ENCODE measurements at places on chromosomes 7 and 10. TPM values are rescaled to one million over a fixed set of nuclear protein-coding genes. Genes with fewer than 3 reads are reported as not detected.

MINDY3 gene
- total RNA-seq: 22.5 TPM

GRCh38 chr7:50092579-50093491 is at the start of gene ZPBP:
Gene ZPBP, minus strand, starts transcription at chr7:50093246. Its CDS starts 52 bp downstream, at chr7:50093194.
- DNase-seq: peak; percentile 13

DNA sequence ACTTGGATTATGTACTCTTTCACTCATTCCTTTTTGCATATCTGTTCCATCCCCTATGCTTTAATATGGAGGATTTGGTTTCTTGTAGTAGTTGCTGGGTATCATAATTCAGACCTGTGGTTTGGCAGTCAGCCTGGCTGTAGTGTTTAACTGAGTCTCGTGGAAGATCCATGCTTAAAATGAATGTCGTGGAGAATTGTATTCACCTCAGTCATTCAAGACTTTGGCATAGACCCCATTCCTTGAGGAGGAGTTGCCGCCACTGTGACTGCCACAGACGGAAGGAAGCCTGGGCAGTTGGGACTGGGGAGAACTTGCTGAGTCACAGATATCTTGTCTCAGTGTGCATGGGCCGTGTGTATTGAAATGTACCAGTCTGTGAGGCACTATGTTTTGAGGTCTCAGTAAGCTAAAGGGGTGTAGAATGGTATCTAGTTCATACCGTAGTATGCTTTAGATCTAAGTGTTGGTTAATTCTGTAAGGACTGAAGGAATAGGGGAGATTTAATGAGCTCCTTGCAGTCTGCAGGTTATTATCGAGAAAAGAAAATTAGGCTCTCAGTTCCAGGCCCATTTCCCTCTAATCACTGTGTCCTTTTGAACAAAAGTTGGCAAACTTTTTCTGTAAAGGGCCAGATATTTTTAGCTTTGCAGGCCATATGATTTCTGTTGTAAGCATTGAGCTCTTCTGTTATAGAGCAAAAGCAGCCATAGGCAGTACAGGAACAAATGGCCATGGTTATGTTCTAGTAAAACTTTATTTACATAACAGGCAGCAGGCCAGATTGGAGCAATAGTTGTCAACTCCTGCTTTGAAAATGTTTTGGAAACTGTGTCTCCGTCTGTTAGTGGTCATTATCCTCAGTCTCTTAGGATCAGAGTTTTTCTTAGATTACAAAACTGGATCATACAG is 76.8 kb downstream of the TPST1 start:
- no peak for DNase-seq

GRCh38 chr7:23334482-23335056 is 35.4 kb downstream of the MALSU1 start:
- no peak for DNase-seq

PRSS37 gene
- total RNA-seq: not detected

GRCh38 chr7:44172803-44173424 is 16.3 kb downstream of the GCK start:
- DNase-seq: no peak

DNA sequence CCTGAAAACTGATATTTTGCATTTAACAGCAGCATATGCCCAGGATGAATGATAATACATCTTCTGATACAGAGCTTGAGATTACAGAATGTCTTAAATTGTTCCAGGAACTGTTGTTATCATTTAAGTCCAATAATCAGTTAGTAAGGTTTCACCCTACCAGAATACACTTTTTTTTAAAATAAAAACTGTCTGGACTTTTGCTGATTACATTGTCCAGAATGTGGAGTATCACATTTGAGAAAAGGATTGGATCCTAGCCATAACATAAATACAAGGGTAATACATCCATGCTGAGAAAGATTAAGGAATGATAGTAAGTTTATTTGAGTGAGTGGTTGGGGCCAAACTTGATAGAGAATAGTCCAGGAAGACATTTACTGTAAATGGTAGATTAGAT is 71.0 kb downstream of the SEPTIN7 start:
- DNase-seq: no peak

DNA sequence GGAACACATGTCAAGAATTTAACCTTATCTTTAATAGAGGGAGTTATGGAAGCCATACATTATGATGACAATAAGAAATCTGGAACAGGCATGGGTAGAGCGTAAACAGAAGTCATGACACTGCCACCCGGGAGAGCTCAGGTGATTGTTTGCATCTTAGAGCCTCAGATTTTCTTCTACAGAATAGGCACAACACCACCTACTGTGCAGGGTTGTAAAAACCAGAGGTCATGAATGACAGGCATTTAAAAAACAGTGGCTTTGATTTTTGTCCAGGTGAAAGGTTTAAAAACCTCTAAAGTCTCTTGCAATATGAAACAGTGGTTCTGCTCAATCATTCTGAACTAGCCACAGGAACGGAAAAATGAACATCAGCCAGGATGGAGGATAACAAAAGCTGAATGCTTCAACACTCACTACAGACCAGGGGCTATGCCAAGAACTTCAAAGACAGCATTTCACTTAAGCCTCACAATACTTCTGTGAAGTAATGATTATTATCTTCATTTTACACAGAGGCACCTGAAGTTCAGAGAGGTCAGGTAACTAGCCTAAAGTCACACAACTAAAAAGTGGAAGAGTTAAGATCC is 123.8 kb downstream of the SLC25A13 start:
- no peak for DNase-seq

CTAGE15 gene
- not detected for total RNA-seq

DNA sequence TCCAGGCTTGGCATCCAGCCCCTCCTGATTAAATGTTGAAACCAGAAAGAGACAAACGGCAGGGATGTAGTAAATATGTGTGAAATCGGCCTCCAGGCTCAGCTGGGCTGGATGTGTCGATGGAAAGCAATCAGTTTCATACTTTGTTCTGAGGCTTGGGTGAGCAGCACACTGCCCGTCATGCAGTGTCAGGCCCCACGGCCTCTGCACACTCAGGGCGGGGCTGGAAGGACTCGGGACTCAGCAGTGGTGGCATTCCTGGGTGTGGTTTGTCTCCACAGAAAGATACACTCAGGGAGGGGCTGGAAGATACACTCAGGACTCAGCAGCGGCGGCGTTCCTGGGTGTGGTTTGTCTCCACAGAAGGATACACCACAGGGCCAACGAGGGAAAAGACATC is 22.0 kb downstream of the ADGRA1 start:
- DNase-seq: no peak

ZNF862 gene
- total RNA-seq: 10.4 TPM

- no peak for DNase-seq
Observed at GRCh38 chr10:71336632-71337031, 17.6 kb downstream of the SLC29A3 start.

PPP1R17 gene
- total RNA-seq: not detected

- DNase-seq: no peak
Observed at GRCh38 chr7:103346396-103346795, 1.0 kb upstream of the PSMC2 start.

GRCh38 chr7:151810441-151811232 is 66.3 kb downstream of the PRKAG2 start:
- no peak for DNase-seq

DNA sequence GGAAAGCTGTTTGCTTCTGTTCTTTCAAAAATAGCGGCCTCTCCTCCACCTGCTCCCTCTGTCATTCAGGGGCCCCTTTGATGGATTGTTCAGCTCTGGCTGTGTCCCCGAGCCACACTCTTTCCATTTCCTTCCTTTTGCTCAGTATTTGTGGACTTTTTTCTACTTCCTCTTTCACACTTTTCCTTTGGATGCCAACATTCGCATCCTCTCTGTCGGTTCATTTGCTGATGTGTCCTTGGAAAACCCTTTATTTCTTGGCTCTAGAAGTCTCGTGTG is 11.7 kb upstream of the PWWP2B start:
- no peak for DNase-seq

GRCh38 chr10:61896854-61897661 is 4.4 kb upstream of the ARID5B start:
- DNase-seq: peak; percentile 38

DNA sequence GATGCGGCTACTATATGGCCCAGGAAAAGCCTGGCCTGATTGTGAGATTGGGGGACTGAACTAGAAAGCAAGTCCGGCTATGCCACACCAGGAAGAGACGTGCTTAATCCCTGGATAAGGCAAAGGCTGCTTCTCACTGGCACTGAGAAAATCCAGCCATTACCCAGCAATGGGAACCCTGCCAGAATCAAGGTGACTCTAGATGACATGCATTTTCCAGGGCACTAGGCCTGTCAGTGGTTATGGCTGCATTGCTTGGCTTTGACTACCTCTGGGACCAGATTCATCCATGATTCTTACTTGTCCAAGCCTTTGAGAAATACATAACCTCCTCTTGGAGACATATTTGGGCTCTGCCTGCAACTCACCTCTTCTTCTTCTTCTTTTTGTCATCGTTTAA is 317.2 kb downstream of the GRID1 start:
- DNase-seq: no peak

GRCh38 chr10:88668465-88668864 is 4.2 kb downstream of the LIPF start:
- no peak for DNase-seq

OR9A2 gene
- total RNA-seq: not detected

ANTXRL gene
- total RNA-seq: not detected

- DNase-seq: peak; percentile 17
Observed at GRCh38 chr10:123301077-123301857, 147.1 kb downstream of the BUB3 start.

TRIM50 gene
- 0.33 TPM for total RNA-seq

DNA sequence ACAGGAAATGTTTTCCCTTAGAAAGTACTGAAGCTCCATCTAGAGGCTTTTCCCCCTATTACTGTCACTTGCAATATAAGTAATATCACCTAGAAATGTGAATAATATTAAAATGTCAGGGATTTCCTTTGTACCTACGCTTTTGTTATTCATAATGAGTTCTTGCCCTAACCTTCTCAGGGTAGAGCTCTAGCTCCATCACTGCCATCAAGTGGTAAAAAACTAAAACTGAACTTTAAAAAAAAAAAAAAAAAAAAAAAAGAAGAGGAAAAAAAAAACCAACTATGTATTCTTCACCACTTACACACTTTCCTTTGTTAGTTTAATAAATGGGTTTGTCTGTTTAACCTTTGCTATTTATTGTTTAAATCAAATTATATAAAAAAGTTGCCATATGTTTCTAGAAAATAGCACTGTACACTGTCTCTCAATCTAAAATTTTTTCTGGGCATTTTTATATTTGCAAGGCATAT is 49.9 kb downstream of the DNAJC1 start:
- no peak for DNase-seq

- no peak for DNase-seq
Observed at GRCh38 chr10:92999191-92999590, 61.4 kb upstream of the CYP26C1 start.

- DNase-seq: no peak
Observed at GRCh38 chr7:7335215-7335614, 152.9 kb downstream of the C1GALT1 start.

SLC18A3 gene
- not detected for total RNA-seq

SAP25 gene
- total RNA-seq: 1.1 TPM

DNA sequence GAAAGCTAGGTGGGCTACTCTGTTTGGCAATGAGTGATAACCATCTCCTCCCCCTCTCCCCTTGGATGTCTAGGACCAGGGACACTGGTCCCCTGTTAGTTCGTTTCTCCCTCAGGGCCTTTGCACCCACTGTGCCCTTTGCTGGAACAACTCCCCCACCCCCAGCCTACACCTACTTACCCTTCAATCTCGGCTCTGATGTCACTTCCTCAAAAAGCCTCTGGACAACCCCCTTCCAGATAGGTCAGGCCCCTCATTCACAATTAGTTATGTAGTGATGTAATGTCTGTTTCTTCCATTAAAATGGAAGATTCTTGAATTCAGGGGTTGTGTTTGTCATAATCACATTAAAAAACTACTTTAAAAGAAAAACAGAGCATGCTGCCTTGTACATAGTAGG is 152.9 kb downstream of the SNX10 start:
- no peak for DNase-seq

GRCh38 chr7:101560856-101561255 is 68.2 kb downstream of the MYL10 start:
- no peak for DNase-seq

SPOCK2 gene
- 8.6 TPM for total RNA-seq

JCAD gene
- 23.5 TPM for total RNA-seq
